SK-N-SH treated with all-trans-retinoic acid at 6 μM for 48 hours (cell line): ENCODE measurements at places on chromosomes 6 and 20.
A peak's percentile ranks its signal among the peaks of the same experiment; 100 is the strongest.

DNA sequence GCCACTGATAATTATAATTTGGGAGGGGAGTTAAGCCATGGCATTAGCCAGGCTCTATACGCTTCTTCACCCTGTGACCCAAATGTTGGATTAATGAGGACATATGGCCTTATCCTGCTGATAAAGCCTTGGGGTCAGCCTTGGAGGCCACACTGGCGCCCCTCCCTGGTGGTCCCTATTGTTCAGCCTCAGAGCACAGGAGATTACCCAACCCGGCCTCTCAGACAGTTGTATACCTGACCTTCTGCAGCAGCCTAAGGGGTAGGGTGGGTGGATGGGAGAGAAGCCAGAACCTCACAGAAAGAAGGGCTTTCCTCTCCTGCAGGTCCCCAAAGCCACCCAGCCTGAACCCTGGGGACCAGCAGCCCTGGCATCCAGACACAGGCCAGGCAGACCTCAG, 76.8 kb downstream of the LINC00237 start:
- no peak for ATAC-seq

DNA sequence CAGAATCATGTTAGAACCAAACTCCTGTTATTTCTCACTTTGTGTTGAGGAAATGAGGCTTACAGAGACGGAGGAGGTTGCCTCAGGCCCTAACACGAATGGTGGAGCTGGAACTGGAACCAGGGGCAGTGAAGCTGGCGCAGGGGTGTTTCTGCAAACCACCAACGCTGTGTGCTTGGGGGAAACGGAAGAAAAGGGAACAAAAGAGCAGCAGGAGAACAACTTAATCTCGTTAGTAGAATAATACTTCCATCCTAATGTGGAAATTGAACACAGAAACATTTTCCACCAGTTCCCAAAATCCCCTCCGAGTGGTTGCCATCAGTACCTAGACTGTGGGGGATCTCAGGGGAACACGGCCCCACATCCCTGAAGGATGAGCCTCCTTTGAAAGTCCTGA, 103.4 kb upstream of the FRMD1 start:
- no peak for ATAC-seq

GRCh38 chr6:134007077-134007476, 45.3 kb downstream of the SLC2A12 start:
- ATAC-seq = no peak

GRCh38 chr6:106976270-106976669, 1.7 kb upstream of the CD24 start:
- no peak for ATAC-seq

- ATAC-seq = no peak
Measured at GRCh38 chr6:11411593-11411992, 126.0 kb upstream of the TMEM170B start.

GRCh38 chr20:8714206-8714605, 354.7 kb upstream of the PLCB4 start:
- no peak for ATAC-seq

DNA sequence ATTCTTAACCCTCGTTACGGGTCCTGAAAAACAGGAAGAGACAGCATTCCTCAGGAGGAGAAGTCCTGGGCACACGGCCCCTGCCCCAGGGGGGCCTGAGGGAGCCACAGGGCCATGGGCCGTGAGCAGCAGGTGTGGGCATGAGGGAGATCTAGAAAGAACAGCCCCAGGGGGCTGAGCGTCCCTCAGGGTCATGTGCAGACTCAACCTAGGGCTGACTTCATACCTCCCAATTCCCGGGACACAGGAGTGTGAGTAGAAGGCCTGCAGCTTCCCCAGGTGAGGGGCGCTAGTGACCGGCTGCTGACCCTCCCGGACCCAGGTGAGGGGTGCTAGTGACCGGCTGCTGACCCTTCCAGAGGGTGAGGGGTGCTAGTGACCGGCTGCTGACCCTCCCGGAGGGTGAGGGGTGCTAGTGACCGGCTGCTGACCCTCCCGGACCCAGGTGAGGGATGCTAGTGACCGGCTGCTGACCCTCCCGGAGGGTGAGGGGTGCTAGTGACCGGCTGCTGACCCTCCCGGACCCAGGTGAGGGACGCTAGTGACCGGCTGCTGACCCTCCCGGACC, 35.1 kb downstream of the FRMD1 start:
- no peak for ATAC-seq

DNA sequence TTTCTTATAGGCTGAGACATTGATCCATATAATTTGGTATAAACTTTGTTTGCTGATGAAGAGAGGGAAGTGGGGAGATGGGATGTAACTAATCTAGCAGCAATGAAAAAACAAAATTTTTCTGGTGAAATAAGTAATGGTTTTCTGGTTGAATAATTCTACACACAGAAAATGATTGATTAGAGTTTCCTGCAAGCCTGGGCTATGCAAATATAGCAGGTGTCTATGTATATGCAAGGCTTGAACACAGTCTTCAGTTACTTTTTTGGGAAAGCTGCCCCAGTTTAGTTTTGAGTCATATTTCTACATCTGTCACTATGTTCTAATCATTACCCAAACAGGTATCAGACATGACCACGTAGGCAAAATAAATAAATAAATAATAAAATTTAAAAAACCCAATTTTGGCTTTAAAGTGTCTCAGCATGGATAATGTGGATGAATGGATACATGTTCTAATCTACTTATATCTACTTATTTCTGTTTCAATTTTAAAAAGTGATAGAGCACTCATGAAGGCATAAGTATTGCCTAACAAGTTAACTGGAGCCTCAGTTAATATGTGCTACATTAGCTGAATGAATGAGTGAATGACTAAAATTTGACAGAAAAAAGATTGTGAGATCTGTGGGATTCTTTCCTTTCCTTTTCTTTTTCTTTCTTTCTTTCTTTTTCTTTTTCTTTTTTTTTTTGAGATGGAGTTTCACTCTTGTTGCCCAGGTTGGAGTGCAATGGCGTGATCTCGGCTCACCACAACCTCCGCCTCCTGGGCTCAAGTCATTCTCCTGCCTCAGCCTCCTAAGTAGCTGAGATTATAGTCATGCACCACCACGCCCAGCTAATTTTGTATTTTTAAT, 37.2 kb upstream of the TFB1M start:
- no peak for ATAC-seq

- ATAC-seq = no peak
Measured at GRCh38 chr6:137982418-137983189, 115.5 kb downstream of the TNFAIP3 start.

DNA sequence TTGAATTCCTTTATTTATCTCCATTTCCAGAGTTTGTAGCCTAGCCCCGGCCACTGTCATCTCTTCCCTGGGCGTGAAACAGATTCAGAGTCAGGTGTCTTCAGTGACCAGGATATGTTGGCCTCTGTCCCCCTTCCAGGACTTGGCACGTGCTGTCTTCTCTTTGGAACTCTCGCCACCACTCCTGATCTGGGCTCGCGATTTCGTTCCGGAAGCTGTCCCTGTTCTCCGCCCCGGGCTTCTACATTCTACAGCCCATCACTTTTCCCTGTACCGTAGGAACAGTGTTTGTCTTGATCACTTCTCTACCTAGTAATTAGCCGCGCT, 739 bp downstream of the GSS start:
- peak; percentile 8 for ATAC-seq

GRCh38 chr6:3334555-3334954, 75.8 kb downstream of the PSMG4 start:
- ATAC-seq = no peak

- no peak for ATAC-seq
Measured at GRCh38 chr20:40449974-40450616, 238.9 kb downstream of the MAFB start.

DNA sequence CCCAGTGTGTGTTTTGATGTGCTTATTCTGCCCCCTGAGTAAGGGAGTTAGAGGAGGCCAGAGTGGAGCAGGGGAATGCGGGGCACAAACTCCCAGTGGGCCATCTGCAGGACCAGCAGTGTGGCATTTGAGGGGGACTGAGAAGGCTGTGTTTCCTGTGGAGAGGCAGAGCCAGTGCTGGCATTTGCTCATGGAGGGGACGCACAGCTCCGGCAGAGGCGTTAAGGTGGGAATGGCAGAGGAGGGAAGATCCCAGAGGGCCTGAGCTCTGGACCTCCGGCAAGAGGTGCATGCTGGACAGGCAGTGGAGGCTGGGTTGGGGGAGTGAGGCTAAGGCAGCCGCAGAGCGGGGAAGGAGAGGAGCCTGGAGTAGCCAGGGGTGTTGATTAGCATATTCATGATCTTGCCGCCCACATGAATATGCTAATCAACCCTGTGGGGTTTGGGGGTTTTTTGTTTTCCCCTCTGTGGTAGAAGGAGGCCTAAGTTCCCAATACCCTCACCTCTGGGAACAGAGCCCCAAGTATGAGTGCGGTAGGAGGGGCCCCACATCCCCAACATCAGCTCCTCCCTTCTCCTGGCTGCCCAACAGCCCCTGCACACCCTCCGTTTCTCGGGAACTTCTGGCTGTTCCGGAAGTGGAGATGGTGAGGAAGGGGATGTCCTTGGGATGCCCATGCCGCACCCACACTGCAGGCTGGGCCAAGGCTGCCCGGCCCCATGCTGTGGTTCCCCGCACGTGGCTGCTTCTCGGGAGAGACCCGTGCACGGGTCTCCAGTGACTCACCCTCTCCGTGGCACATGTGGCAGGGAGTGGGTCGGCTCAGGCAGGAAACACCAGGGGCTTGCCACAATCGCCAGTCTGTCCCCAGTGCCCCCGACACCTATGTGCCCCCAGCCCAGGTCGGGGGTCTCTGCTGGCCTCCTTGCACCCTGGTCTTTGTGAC, 33.8 kb downstream of the DLGAP4 start:
- ATAC-seq = no peak

- no peak for ATAC-seq
Measured at GRCh38 chr6:138569970-138570724, 70.9 kb upstream of the NHSL1 start.

DNA sequence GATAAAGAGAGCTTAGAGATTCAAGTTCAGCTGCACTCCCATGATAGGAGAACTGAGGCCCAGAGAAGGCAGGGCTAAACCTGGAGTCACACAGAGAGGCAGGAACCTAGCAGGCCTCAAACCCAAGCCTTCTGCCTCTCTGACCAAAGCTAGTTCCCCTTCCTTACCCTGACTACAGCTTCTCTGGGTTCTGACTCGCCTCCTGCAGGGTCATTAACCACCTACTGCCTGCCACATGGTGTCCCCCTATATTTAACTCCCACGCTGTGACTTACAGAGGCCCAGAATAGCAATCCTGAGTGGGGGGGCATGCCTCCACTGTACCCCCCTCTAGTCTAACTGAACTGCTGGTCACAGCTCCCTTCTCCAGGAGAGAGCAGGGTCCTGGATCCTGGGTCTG, 84.1 kb downstream of the DLGAP4 start:
- no peak for ATAC-seq

- no peak for ATAC-seq
Measured at GRCh38 chr6:50961611-50962010, 142.9 kb downstream of the TFAP2B start.

DNA sequence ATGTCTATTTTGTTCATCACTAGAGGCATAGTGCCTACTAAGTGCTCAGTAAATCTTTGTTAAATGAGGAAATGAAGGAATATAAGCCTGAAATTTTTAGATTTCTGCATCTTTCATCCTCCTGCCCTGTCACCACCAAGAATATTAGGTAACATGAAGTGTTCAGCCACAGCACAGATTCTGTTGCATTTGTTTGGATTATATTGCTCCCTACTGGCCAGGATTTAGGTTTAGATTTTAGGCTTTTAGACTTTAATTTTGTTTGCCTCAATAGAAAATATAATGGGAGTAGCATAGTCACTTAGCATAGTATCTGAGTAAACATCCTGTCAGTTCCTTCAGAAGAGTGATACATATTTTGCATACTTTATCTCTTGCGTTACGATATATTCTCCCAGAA, 14.2 kb downstream of the FARS2 start:
- ATAC-seq = no peak

GRCh38 chr6:52409499-52409898, 10.6 kb upstream of the EFHC1 start:
- ATAC-seq = no peak

DNA sequence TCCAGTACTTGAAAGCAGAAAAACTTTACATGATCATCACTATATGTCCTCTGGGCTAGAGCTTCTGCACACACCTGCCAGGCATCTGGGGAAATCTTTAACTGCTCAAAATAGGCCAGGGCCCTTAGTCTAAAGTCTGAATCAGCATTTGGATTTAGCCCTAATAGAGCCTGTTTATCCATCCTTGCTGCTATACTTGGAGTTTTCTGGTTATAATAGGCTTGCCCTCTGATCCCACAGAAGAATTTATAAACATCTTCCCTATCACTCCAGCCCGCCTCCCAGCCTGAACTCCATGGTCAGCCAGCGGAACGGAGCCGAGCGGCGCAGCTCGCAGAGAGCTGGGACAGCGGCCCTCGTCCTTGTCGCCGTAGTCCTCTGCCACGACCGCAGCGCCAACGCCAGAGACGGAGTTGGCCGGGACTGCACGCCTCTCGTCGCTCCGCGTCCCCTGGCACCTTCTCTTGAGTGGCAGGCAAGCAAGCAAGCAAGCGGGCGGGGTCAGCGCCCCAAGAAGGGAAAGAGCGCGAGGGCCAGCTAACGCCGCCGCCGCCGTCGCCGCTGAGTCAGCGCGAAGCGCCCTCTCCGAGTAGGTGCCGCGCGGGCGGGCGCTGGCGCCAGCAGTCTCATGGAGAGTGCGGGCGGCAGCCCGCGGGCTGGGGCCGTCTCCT, 25.4 kb upstream of the ASIP start:
- peak; percentile 98 for ATAC-seq

GRCh38 chr6:72650081-72650745, 28.3 kb downstream of the KCNQ5 start:
- ATAC-seq = peak; percentile 50

DNA sequence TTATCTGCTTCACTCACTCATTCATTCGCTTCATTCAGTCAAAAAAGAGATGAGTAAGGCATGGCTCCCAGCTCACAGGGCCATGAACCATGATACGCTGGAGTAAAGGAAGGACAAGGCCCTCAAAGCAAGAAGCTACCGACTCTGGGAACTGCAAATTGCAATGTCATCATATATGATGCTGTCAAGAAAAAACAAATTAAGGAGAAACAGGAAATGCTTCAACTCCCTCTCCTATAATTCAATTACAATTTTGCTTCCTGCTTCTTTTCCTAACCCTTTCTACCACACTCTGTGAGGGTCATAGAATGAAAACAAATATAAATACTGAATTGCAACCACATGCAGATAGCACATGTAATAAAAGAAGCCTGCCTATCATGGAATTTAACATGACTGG, 725.7 kb upstream of the FLRT3 start:
- ATAC-seq = no peak

- no peak for ATAC-seq
Measured at GRCh38 chr6:1697688-1698351, 88.1 kb downstream of the FOXC1 start.

DNA sequence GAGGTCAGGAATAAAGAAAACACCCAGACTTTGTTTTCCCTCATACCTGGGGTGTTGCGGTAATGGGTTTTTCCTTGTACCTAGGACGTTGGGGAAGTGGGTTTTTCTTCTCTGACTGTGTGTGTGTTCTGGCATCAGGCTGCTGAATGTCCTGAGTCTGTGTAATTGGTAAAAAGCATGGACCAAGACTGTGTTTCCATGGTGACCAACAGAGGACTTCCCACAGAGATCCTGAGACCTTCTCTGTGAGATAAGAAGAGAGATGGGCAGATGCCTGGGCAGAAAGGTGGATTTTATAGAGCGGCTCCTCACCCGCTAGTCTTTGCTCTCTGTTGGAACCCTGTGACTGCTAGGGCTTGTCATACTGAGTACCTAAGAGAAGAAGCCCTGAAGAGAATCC, 135.4 kb upstream of the GGTLC1 start:
- no peak for ATAC-seq
